Muscle of back (tissue), 13 donors: ENCODE measurements at places on chromosomes 16 and 17.

GRCh38 chr17:48490451-48490892 is 40.3 kb downstream of the HOXB1 start:
- DNase-seq, result no peak

- no peak for DNase-seq
These were observed 69.9 kb downstream of the ABR start for GRCh38 chr17:1109606-1110540.

DNA sequence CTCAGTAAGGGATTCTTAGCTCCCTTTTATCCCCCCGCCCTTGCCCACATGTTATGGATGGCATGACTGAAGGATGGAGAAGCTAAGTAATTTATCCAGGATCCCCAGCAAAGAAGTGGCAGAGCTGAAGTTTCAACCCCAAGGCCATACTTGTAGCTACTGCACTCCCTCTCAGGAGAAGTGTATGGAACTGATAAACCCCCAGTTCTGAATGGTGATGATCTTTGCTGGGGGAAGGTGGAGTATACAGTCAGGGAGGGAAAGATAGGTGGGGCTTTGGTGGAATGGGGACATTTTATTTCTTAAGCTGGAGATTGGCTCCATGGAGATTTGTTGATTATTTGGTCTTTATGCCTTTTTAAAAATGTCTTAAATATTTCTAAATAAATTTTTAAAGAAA is 58.3 kb downstream of the TNRC6C start:
- no peak for DNase-seq

- DNase-seq, result no peak
These were observed 42.3 kb upstream of the MTSS2 start for GRCh38 chr16:70728150-70728549.

GRCh38 chr16:27408602-27409031 is 6.6 kb downstream of the IL21R start:
- no peak for DNase-seq
